ENCODE measurements at places on chromosomes 12 and 14.

DNA sequence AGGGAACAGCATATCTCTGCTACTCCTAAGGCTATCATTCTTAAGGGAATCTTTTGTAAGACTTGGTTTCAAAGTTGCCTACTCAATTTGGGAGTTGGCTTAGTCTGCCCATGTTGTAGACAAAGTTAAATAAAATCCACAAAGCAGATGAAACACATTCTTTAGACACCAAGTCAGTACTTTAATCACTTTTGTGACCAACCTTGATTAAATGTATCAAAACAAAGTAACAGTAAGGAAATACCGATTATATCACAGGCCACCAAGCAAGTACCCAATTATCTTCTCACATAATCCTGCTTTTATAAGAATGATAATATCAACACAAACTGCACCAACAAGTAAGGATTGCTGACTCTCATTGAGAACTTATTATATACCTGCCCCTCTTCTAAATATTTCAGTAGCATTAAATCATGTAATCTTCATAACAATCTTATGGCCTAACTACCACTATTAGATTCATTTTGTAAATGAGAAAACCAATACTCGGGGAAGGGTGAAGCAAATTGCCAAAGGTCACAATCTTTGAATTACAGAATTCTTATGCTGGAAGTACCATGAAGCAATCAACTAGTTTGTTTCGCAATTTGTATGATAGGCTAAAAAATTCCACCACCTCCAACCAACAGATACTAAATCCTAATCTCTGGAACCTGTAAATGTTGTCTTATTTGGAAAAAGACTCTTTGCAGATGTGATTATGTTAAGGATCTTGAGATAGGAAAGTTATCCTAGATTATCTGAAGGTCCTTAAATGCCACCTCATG lies 12.6 kb upstream of the DIO2 start:
- DNase-seq = no peak

GRCh38 chr12:112677050-112677765 lies 114.3 kb upstream of the RPH3A start:
- DNase-seq = no peak

DNA sequence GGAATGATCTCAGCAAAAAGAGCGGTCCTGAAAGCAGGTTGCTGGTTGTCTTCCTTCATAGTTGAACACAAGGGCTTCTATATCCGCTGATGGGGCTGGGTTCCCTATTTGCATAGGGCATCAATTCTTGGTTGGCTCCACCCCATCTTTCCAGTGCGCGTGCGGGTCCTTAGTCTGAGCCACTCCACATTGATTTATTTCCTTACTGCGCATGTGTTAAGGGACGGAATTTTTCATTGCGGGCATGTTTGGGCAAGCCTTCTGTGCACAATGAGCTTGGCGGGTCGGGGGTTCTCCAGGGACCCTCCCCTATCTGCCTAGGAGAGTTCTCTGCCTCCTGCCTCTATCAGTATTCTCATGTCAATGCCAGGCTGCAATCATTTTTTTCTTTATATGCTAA lies 21.2 kb upstream of the DLGAP5 start:
- no peak for DNase-seq

DNA sequence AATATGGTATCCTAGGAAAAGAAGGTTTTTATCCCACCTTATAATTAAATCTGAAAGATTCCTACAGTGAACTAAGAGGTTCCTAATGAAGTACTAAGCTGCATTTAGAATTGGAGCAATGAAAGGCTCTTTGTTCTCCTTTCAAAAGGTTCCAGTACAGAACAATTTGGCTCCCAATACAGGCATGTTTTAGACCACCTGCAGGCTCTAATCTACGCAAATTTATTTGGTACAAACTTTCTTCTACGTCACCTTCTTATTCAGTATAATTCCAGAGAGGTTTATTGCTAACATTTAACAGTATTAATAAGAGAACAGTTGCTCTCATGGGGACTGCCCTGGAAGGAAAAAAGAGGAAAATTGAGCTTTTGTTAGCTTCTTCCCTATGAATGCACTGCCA lies 37.6 kb upstream of the SLCO1C1 start:
- no peak for DNase-seq

GRCh38 chr14:86420131-86420530 lies 890.2 kb downstream of the FLRT2 start:
- no peak for DNase-seq

- DNase-seq = no peak
Observed at GRCh38 chr14:38770251-38770650, 332.8 kb downstream of the SEC23A start.

GRCh38 chr12:90695415-90695814 lies 259.6 kb downstream of the CCER1 start:
- no peak for DNase-seq
